ENCODE measurements at places on chromosomes 4 and X.

GRCh38 chr4:7210824-7211223 is 18.5 kb downstream of the SORCS2 start:
- no peak for DNase-seq

- DNase-seq, result no peak
Observed at GRCh38 chrX:42821803-42822443, 44.0 kb upstream of the PPP1R2C start.

GRCh38 chr4:90080116-90080515 is 47.1 kb upstream of the CCSER1 start:
- DNase-seq, result no peak

- DNase-seq, result no peak
Observed at GRCh38 chrX:131394384-131394783, 105.3 kb upstream of the IGSF1 start.

DNA sequence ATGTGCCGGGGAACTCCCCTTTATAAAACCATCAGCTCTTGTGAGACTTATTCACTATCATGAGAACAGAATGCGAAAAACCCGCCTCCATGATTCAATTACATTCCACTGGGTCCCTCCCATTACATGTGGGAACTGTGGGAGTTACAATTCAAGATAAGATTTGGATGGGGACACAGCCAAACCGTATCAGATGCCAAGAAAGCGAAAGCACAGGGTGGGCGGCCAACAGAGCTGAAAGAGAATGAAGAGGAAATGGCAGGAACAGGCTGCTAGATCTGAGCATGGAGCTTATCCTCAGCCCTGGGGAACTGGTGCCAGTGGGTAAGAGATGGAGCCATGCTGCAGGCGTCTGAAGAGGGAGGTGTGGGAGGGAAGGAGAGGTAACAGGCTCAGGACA is 117.7 kb upstream of the PNPLA4 start:
- no peak for DNase-seq

- no peak for DNase-seq
Observed at GRCh38 chr4:1035510-1035909, 24.1 kb downstream of the FGFRL1 start.

DNA sequence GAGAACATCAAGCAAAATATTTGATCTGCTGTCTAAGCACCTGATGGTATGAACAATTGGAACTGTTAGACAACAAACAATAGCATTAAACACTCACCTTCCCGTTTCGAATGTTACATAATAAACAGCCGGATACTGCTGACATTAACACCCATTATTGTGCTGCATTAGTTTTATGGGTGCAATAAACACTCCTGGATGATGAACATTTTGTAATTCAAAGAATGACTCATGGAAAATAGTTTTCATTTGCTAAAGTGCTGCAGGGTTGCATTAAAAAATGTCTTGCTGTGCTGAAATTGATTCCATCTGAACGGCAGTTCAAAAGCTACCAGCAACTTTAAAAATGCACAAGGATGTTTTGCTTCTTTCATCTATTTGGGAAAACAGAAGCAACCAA is 100.8 kb upstream of the SORBS2 start:
- no peak for DNase-seq
